ENCODE measurements at places on chromosomes 13 and 19.

GRCh38 chr13:42039457-42039945, 8.9 kb upstream of the DGKH start:
- DNase-seq: no peak

GRCh38 chr13:22220151-22221135, 549.6 kb downstream of the FGF9 start:
- peak; percentile 5 for DNase-seq

DNA sequence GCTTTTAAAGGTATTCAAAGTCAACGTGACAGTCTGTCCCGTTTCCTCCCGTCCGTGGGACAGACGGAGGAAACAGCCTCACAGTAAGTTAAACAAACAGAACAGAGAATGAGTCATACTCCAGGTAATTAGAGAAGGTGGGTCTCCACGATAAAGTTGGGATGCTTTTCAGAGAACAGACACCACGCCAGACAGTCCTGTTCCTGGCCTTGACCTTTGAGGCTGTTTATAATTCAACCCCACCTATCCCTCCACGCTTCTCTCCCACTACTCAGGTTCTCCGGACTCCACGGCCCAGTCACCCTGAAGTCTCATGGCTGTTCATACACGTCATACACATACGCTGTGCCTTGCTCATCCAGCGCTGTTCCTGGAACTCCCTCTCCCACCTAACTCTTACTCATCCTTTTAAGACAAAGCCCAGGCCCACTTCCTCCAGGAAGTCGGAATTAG, 42.5 kb downstream of the ARHGEF18 start:
- no peak for DNase-seq

DNA sequence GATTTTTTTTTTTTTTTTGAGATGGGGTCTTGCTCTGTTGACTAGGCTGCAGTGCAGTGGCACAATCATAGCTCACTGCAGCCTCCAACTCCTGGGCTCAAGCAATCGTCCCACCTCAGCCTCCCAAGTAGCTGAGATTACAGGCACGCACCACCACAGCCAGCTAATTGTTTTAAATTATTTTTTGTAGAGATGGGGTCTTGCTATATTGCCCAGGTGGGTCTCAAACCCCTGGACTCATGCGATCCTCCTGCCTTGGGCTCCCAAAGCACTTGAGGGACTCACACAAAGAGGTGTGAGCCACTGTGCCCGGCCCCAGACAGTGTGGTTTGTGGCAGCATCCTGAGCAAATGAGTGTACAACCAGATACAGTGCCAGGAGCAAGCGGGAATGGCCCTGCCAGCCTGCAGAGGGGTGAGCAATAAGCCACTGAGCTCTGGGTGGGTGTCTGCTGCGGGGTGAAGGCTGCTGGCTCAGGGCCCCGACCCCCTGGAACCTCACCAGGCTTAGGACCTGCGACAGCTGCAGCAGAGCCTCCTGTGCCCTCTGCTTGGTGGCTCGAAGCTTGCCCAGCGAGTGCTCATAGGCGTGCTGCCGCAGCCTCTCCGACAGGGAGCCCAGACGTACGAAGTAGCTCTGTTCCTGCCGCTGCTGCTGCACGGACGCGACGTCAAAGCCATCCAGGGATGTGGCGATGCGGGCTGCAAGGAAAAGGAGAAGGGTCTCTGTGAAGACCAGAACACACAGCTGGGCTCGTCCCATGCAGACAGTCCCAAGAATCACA, 15.9 kb upstream of the TICAM1 start:
- no peak for DNase-seq

- no peak for DNase-seq
These were observed 197.0 kb downstream of the COL4A1 start for GRCh38 chr13:110109910-110110309.

GRCh38 chr19:41886761-41887710, 4.1 kb downstream of the ARHGEF1 start:
- DNase-seq: no peak

GRCh38 chr13:25881971-25882451, 169.8 kb downstream of the SHISA2 start:
- peak; percentile 70 for DNase-seq

GRCh38 chr19:43699506-43700394, 16.1 kb upstream of the IRGC start:
- DNase-seq: no peak

DNA sequence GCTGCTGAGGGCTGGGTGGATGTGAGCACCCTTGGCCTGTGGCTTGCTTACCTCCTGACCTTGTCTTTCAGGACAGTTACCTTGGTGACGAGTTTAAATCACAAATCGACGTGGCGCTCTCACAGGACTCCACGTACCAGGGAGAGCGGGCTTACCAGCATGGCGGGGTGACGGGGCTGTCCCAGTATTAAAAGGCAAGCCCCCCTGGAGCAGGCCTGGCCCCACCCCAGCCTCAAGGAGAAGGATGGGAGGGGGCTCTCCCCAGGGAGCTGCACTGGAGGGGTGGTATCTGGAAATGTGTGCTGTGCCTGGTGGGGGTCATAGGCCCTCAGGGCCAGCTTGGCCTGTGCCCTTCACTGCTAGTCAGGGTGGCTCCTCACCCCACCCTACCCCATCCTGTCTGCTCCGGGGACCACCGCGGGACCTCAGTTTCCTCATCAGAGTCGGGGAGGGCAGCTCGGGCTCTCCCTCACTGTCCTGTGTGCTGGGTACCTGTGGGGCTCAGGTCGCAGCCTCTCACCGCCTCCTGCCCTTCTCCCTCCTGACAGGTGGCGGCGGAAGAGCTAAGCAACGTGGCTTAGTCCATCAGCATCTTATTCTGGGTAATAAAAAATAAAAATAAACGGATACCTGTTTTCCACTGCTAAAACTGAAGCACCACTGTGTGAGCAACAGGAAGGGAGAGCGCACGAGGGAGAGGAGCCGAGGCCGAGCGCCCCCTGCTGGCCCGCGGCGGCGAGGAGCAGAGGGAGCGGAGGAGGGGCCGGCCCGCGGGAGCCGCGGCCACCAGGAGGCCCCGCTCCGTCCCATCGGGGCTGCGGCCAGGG, 29.8 kb downstream of the CERS1 start:
- no peak for DNase-seq

- DNase-seq: no peak
These were observed 332.0 kb downstream of the FGF9 start for GRCh38 chr13:22002893-22003292.

DNA sequence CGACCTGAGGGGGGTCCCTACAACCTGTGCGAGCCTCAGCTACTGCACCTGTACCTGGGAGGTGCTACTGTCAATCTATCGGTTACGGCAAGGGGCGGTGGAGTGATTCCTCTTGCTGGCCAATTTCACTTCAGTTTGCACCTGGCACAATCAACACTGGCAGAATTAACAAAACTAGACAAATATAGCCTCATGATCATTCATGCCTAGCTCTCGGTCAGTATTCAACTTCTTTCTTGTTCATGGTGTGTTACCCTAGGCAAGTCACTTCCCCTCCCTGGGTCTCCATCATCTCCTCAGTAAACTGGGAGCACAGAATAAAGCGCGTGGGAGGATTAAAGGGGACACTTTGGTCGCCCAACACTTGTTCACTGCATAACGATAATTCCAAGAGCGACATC, 618 bp downstream of the HAUS8 start:
- no peak for DNase-seq
